BE2C (cell line): ENCODE measurements at places on chromosomes 1 and 21.
A peak's percentile ranks its signal among the peaks of the same experiment; 100 is the strongest.

DNA sequence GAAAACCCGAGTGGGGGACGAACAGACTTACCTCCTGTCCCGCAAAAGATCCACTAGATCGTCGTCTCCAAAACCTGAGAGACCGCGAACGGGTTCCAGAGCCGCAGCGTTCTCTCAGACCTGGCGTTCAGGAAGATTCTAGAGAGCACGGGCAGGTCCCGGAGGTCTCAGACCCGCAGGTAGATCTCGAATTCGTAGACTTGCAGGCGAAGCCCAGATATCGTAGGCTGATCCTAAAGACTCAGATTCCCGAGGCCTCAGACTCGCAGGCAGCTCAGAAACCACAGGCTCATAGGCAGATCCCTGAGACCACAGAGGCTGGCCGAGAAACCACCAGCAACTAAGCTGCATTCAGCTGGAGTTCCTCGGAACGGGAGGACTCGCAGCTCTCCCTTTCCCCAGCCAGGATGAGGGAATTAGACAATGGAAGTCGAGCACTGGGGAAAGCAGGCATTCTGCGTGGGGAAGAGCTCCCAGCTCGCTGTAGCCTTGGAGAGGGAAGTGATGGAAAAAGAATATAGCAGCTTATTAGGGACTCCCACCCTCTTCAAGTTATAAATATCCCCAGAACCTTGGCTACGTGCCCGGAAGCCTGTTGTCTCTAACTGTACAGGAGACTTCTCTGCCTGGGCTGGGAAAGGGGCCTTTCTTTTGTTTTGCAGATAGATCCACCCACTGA lies at the start of gene ZNF436:
TSS of gene ZNF436 (minus strand) at position 502 of the 679 bp plus-strand sequence. CDS start 1,831 bp downstream, outside the sequence.
- DNase-seq: peak; percentile 84

GRCh38 chr1:246428542-246429308 lies 78.4 kb downstream of the SMYD3 start:
- no peak for DNase-seq

GRCh38 chr1:192812420-192813209 lies 3.8 kb downstream of the RGS2 start:
- DNase-seq: no peak

- no peak for DNase-seq
Measured at GRCh38 chr21:39127506-39127905, 55.7 kb downstream of the PSMG1 start.

GRCh38 chr1:108712606-108713150 lies at the start of gene FNDC7:
FNDC7 (plus strand) TSS chr1:108712908; CDS start chr1:108712934, 26 bp downstream.
- DNase-seq: no peak
